ENCODE measurements at places on chromosomes 13 and 19. TPM values are rescaled to one million over a fixed set of nuclear protein-coding genes. Genes with fewer than 3 reads are reported as not detected.

DNA sequence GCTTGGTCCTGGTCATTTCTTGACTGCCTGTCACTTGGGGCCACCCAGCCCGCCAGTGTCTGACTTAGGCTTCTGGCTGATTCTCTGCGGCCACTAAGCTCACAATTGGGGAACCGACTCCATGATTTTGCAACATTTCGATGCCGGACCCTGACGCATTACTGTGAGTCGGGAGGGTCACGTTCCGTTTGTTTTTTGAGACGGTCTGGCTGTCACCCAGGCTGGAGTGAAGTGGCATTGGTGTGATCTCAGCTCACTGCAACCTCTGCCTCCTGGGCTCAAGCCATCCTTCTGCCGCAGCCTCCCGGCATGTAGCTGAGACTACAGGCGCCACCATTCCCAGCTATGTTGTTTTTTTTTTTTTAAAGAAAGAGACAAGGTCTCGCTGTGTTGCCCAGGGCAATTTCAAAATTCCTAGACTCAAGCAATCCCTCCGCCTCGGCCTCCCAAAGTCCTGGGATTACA, 3.2 kb upstream of the ADAT3 start:
- no peak for DNase-seq

DNA sequence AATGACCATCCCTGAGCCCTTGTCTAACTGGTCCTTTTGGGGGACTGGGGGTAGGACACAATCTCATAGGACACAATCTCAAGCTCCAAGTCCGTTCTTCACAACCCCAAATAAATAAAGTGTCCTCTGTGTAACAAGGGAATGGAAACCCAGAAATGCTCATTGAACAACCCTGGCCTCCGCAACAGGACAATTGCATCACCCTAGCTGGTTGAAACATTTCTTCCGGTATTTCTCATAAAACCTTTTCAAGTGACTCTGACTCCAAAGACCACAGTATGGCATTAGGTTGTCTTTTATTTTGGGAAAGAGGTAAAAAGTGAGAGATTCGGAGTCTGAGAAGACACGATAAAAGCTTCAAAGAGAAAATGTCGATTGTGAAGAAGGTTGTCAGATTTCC, 186.6 kb downstream of the ZNF536 start:
- DNase-seq: no peak

Gene ZNF799
- 3.0 TPM for total RNA-seq

Gene MEDAG
- total RNA-seq: 0.17 TPM

Gene LRRC8E
- 18.9 TPM for total RNA-seq

Gene TRIM28
- total RNA-seq: 661 TPM

Gene CHMP2A
- 70.1 TPM for total RNA-seq

DNA sequence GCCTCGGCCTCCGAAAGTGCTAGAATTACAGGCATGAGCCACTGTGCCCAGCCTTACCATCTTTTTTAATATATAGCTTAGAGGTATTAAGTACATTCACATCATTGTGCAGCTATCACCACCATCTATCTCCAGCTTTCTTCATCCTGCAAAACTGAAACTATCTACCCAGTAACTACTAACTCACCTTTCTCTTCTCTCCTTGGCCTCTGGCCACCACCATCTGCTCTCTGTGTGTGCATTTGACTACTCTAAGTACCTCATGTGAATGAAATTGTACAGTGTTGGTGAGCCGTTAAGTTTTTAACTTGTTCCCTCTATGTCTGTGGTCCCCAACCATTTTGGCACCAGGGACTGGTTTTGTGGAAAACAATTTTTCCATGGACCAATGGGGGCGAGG, 56.1 kb downstream of the CDK8 start:
- no peak for DNase-seq

DNA sequence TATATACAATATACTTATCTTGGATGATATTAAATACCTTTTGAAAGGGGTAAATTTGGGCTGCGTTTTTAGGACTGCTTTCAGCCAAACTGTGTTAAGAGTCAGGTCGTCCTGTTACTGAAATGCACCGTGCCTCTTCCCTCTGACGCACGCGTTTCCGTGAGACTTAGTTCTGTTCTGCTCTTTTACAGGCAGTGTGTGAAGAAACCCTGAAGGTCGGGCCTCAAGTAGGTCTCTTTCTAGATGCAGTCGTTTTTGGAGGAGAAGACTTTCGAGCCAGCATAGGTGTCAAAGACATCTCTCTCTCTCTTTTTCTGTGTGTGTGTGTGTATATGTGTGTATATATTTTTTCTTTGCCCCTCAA, 107.0 kb downstream of the ZIC5 start:
- DNase-seq: no peak

Gene SIGLEC6
- total RNA-seq: not detected

GRCh38 chr13:84605927-84606326, 723.7 kb upstream of the SLITRK1 start:
- no peak for DNase-seq

GRCh38 chr13:55345224-55345623, 1795.5 kb upstream of the PRR20A start:
- no peak for DNase-seq

DNA sequence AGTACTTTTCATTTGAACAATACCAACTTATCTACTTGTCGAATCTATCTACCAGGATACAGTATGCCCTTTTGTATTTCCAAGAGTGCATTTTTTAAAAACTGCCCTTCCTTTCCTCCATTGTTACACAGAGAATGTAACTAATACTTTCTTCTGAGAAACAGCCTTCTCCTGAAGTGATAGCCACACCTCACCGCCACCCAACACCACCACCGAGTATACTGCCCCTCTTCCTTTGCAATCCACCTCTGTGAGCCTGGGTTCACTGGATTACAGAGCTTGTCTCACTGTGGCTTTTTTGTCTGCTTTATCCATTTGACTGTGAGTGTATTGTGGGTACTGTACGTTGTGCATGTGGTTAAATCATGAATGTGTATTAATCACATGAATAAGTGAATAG, 305.4 kb downstream of the KLF12 start:
- DNase-seq: no peak

DNA sequence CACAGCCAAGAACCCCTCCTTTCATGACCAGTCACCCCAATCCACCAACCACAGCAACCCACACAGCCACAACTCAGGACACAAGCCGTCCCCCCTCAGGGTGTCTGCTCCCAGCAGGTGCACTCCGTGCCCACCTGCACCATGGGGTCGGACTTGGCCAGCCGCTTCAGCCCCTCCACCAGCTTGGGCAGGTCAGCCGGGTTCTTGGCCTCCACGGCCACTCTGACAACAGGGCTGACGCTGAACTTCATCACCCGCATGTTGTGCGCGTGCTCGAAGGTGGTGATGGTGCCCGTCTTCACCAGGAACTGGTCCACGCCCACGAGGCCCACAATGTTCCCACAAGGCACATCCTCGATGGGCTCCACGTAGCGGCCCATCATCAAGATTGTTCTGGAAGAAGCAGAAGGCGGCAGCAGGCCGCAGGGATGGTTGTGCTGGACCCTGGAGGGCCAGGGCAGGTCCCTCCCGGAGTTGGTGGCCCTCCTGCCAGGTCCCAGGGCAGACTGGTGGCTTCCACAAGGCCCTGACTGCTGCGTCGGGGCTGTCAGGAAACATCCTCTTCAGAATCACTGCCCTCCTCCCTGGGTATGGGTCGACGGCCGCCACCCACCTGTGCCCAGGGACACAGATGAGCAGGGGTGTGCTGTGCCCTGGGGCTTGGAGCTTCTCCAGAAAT, 5.5 kb downstream of the EEF2 start:
- DNase-seq: no peak

GRCh38 chr19:31174948-31175347, 174.3 kb downstream of the TSHZ3 start:
- no peak for DNase-seq

DNA sequence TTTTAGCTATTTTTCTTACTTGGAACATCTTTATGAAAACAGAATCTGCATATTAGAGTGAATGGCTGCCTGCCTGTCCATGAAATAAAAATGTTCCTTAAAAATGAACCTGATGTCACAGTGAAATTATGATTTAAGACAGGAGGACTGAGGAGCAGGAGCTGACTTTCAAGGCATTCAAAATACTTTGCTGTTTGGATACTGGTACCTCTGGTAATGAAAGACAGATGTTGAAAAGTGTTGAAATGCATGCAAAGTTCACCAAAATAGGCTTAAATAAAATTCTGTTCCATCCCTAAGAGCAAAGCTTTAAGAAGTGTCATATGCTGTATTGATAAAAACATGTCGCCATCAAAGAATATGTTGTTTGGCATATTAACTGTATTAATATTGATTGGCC, 1.7 kb downstream of the ARHGEF7 start:
- DNase-seq: no peak

DNA sequence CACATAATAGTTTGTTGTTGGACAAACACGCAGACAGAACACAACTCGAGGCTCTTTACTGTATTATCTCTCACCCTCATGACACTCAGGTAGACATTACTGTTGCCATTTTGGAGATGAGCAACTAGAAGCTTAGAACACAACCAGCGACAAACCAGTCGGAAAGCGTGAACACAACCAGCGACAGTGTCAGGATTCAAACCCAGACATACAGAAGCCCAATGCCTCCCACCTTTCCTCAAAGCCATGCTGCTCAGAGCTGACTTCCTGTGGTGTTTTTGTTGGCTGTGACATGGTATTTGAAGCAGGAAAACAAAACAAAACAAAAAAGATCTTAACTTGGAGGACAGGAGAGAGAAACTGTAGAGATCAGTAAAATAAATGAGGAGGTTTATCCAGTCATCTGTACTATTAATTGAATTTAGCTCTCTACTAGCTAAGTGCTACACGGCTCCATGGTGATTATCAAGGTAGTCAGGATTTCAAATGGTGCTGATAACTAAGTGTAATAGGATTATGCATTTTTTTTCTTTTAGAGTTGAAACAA, 92.1 kb downstream of the STARD13 start:
- no peak for DNase-seq

- DNase-seq: no peak
These were observed 78.7 kb upstream of the FAM216B start for GRCh38 chr13:42702716-42703115.

Gene VASP
- 146 TPM for total RNA-seq

- DNase-seq: no peak
These were observed 218.3 kb downstream of the DCT start for GRCh38 chr13:94261163-94261562.

Data from epithelial cell of proximal tubule (primary cell).